ENCODE measurements at places on chromosomes 6 and 20.

DNA sequence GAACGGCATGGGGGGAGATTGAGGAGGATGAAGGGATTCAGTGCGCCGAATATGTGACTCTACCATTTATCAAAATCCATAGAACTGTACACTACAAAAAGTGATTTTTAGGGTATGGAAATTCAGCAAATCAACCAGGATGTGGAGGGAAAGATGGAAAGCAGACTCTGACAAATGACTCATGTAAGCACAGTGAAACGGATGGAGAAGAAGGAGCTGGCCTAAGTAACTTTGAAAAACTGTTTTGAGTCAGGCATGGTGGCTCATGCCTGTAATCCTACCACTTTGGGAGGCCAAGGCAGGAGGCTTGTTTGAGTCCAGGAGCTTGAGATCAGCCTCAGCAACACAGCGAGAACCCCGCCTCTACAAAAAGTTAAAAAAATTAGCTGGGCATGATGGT is 39.2 kb downstream of the MUC22 start:
- no peak for DNase-seq

GRCh38 chr20:5818346-5818681 is 68.1 kb downstream of the SHLD1 start:
- no peak for DNase-seq

- DNase-seq, result no peak
Measured at GRCh38 chr6:43120944-43121913, 45.1 kb downstream of the PTK7 start.

GRCh38 chr6:154408891-154409500 is 52.4 kb upstream of the IPCEF1 start:
- peak; percentile 17 for DNase-seq

DNA sequence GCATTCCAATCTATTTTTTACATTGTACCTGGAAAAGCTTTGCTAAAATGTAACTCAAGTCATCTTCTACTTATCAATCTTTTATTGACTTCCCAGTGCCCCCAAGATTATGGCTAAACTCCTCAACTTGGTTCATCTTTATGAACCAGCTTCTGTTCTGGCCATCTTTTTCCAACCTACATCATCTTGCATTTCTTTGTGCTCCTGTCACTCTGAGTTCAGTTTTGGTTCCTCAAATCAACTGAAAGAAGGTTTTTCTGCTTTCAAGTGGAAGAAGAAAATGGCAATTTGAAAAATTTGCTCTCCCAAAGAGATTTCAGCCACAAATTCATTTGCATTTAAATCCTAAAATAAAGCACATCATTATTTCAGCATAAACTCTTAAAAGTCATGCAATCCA is 41.8 kb downstream of the GPX5 start:
- DNase-seq, result no peak

DNA sequence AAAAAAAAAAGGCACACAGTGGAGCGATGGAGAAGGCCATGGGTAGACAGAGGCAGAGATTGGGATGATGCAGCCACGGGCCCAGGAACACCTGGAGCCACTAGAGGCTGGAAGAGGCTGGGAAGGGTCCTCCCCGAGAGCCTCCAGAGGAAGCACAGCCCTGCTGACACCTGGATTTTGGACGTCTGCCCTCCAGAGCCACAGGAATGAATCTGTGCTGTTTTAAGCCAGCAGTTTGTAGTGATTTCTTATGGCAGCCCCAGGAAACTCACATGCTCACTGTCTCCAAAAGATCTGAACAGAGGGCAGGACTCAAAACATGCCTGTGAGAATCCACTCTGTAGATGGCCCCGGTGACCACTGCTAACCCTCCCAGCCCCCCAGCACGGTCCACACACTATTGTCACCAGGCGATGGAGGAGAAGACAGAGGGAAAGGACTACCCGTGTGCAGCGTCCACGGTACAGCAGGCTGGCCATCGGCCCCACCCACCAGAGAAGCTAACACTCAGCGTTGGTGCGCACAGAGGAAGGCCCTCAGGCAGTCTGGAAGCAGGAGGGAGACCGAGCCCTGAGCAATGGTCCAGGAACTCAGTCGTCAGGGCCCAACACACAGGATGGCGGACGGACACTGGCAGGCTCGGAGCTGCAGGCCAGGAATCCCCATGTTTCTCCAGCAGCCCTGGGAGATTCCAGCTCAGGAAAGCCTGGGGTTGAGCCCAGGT is 99.7 kb downstream of the BMP7 start:
- DNase-seq, result no peak

DNA sequence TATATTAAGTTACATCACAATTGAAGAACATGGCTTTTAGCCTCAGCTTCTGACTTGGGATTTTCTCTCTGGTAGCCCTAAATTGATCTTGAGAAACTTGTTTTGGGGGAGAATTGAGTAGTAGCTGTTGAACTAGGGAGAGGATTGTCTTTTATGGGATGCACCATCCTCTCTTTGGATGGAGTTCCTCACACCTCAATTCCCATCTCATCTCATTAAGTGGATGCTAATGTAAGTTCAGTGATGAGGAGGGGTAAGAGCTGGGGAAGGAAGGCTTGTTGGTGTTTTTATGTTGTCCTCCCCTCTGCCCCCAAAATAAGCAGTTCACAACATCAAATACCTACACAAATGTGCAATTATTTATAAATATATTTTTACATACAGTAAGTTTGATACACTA is 4.0 kb downstream of the GJA1 start:
- DNase-seq, result no peak

- no peak for DNase-seq
Measured at GRCh38 chr6:134936476-134936875, 13.4 kb downstream of the ALDH8A1 start.

DNA sequence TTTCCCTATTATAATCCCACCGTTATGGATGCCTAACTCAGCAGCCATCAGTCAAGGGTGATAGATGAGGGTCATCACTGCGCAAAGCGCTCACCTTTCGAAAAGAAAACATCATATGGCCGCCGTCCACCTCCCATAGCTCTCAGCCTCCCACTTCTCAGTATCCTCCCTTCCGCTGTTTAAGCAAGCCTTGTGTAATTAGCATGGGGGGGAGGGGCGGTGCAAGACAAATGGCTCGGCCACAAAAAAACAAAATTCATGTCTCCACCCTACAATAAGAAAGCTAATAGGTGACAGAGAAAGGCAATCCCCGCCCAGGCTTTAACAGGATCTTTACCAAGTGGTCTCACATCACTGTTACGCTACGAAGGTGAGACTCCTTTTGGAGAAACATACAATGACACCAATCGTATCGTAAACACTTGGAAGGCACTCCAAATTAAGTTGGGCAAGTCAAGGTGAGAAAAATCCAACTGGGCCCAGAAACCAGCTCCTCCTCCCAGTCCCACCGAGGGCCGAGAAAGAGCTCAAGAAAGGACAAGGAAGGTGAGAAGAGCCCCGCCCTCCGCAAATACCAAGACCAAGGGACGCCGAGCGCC is 645 bp downstream of the DDX39B start:
- peak; percentile 74 for DNase-seq

- no peak for DNase-seq
Measured at GRCh38 chr6:20162515-20162914, 49.8 kb downstream of the MBOAT1 start.

- DNase-seq, result no peak
Measured at GRCh38 chr20:11170025-11170424, 496.2 kb upstream of the JAG1 start.
